ENCODE measurements at places on chromosomes 4 and X.

- no peak for DNase-seq
- H3K4me3 ChIP-seq = no peak overlapping the region
- no peaks in the 10 kb centered on the region for H3K36me3 ChIP-seq
- peaks cover 22% of the 10 kb centered on the region for H3K4me1 ChIP-seq
- no peaks in the 10 kb centered on the region for H3K27me3 ChIP-seq
Measured at GRCh38 chrX:49257846-49258748, 6.4 kb downstream of the FOXP3 start.

- H3K4me3 ChIP-seq = no peak overlapping the region
- no peaks in the 10 kb centered on the region for H3K27me3 ChIP-seq
- no peak overlapping the region for H3K27ac ChIP-seq
- H3K4me1 ChIP-seq = no peaks in the 10 kb centered on the region
- H3K36me3 ChIP-seq = no peaks in the 10 kb centered on the region
Measured at GRCh38 chr4:149521611-149522425, 293.8 kb downstream of the IQCM start.

- no peak overlapping the region for H3K27ac ChIP-seq
- H3K4me3 ChIP-seq = no peak overlapping the region
- H3K4me1 ChIP-seq = no peaks in the 10 kb centered on the region
Measured at GRCh38 chr4:26058537-26058936, 144.5 kb downstream of the SMIM20 start.

GRCh38 chr4:80471756-80472155, 136.2 kb downstream of the CFAP299 start:
- no peak for DNase-seq
- H3K27me3 ChIP-seq = no peaks in the 10 kb centered on the region
- no peak overlapping the region for H3K4me3 ChIP-seq
- H3K27ac ChIP-seq = no peak overlapping the region

GRCh38 chr4:2318476-2318875, 56.6 kb upstream of the MXD4 start:
- no peaks in the 10 kb centered on the region for H3K27me3 ChIP-seq
- H3K36me3 ChIP-seq = no peaks in the 10 kb centered on the region
- H3K4me1 ChIP-seq = no peaks in the 10 kb centered on the region
- H3K4me3 ChIP-seq = no peak overlapping the region
